ENCODE measurements at places on chromosomes 11 and 22. TPM values are rescaled to one million over a fixed set of nuclear protein-coding genes. Genes with fewer than 3 reads are reported as not detected.

ART1 gene
- total RNA-seq: not detected

FOLR2 gene
- not detected for total RNA-seq

HORMAD2 gene
- not detected for total RNA-seq

DNA sequence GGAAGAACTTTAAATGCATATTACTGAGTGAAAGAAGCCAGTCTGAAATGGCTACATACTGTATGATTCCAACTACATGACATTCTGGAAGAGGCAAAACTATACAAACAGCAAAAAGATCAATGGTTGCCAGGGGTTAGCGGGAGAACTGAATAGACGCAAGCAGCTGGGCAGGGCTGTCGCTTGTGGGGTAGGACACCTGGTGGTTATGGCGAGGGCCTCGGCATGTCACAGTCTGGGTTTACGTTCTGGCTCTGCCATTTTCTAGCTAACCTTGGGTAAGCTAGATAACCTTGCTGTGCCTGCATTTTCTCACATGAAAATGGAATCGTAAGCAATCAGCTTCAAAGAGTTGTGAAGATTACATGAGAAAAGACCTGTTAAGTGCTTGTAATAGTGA is 55.2 kb upstream of the SYT13 start:
- DNase-seq: no peak

- DNase-seq: no peak
These were observed 455.4 kb upstream of the ANO3 start for GRCh38 chr11:25876456-25876965.

DNA sequence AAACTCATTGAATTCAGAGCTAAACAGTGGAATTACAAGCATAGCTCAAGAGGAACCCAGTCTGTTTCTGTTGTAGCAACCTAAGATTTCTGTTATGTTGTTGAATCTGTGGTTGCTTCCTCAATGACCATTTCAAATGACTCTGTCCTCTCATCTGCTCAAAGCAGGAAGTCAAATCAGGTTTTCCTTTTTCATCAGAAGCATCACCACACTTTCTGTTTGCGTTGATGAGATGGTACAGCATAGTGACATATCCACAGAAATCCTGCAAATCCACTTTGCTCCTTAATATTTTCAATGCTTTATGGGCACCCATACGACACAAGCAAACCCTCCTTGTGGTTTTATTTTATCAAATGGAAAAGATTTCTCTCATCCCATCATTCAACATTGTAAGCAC is 12.6 kb upstream of the UCP2 start:
- DNase-seq: peak; percentile 47

- no peak for DNase-seq
These were observed 12.5 kb downstream of the APLNR start for GRCh38 chr11:57224537-57224936.

Measured in dermis blood vessel endothelial cell (primary cell).